ENCODE measurements at places on chromosomes 2 and 18.

DNA sequence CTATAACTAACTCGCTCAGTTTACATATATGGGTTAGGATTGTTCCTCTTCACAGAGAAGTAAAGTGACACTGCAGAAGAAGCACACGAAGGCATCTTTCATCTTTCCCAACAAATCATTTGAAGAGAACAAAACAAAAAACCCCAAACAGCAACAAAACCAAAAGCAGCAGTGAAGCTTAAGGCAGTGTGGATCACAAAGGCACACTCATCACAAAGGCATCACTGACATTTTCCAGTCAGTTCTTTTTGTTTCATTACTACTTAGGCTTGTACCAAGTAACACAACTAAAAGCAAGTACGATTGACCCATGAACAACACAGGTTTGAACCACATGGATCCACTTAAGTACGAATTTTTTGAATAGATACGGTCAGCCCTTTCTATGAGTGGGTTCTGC, 75.7 kb downstream of the RNF152 start:
- DNase-seq, result no peak

- DNase-seq, result no peak
These were observed 177.9 kb upstream of the SETBP1 start for GRCh38 chr18:44502790-44503189.

DNA sequence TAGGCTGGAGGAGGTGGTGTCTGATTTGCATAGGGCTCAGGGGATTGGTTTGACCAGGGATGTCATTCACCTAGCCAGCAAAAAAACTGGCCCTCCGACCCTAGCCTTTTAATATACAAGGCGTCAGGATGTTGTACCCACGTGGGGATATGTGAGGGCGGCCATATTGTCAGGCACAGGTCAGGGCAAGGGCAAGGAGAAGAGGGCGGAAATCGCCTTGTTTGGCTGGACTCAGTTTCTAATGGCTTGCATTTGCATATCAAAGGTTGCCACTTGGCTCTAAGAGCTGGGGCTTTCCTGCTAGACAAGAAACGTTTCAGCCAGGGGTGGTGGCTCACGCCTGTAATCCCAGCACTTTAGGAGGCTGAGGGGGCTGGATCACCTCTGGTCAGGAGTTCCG, 24.9 kb upstream of the PDCL3 start:
- no peak for DNase-seq

DNA sequence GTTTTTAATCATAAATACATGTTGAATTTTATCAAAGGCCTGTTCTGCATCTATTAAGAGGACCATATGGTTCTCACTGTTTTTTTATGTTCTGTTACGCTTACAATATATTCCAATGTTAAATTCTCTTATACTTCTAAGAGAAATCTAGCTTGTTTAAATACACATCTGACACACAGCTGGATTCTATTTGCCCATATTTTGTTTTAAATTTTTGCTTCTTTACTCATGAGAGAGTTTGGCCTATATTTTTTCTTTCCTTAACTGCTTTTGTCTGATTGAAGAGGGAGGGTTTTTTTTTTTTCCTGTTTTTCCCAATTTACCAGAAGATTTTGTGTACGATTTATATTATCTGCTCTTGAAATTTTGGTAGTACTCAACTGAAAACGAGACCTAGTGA, 34.9 kb downstream of the RNF144A start:
- no peak for DNase-seq

Data from transverse colon (tissue), 4 donors.